ENCODE measurements at places on chromosomes 2 and 18.

GRCh38 chr18:78948221-78948620, 31.4 kb upstream of the SALL3 start:
- DNase-seq = no peak

DNA sequence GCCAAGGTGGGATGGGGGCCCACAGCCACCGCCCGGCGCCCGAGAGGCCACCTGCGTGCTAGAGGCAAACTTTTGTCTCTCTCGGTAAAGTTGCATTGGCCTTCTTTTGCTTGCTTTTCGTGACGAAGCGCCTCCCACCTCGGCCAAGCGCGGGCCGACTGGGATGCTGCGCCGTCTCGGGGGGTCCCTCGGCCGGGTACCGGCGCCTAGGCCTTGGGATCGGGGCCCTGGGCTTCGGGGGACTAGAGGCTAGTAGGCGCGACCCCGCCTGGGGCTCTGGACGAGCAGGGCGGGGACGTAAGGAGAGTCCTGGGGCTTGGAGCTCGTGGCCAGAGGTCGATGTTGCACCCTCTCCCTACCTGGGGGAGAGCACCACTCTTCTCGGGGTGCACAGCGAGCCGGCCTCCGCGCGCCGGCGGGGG, 545 bp downstream of the GLI2 start:
- DNase-seq = no peak

GRCh38 chr18:73461780-73462059, 593.9 kb upstream of the NETO1 start:
- DNase-seq = peak; percentile 9

GRCh38 chr2:227397562-227397961, 9.8 kb upstream of the SCYGR1 start:
- no peak for DNase-seq

DNA sequence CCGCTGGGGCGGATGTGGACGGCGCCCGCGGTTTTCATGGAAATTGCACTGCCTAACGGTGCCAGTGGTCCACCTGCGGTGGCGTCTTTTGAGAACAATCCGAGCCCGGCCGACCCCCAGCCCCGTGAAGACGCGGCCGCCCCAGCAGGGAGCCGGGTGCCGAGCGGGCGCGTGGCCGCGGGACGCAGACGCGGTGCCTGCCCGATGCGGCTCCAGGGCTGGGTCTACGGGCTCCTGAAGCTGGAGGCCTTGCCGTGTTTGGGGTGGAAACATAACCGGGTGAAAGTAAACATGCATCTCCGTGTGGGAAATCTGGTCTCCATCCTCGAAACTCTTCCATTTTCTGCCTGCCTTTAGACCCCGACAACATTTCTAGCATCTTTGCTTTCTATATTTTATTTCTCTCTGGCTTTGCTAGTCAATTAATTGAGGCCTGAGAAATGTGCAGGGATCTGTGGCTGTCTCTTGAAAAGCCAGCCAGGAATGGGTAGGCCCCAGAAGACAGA, 572 bp downstream of the INPP4A start:
- no peak for DNase-seq

Data from HFF-Myc (cell line).